ENCODE measurements at places on chromosomes 4 and X. TPM values are rescaled to one million over a fixed set of nuclear protein-coding genes. Genes with fewer than 3 reads are reported as not detected.

BEX5 gene
- 3.6 TPM for total RNA-seq

P2RY8 gene
- 2.3 TPM for total RNA-seq

CT47B1 gene
- total RNA-seq = not detected

FHDC1 gene
- total RNA-seq = 42.0 TPM

TMEM35A gene
- total RNA-seq = 27.5 TPM

COL25A1 gene
- 1.1 TPM for total RNA-seq
